Activated CD4-positive, alpha-beta T cell treated with anti-CD3 and anti-CD28 coated beads, Interleukin-2, amount 10 ng/mL, durations not matched to agents 7 days and 5 days (primary cell): ENCODE measurements at places on chromosomes 12 and 14. TPM values are rescaled to one million over a fixed set of nuclear protein-coding genes. Genes with fewer than 3 reads are reported as not detected.
A peak's percentile ranks its signal among the peaks of the same experiment; 100 is the strongest.

HAL gene
- 0.69 TPM for total RNA-seq

LRRC23 gene
- 4.4 TPM for total RNA-seq

C3AR1 gene
- 5.4 TPM for total RNA-seq

MTA1 gene
- total RNA-seq = 119 TPM

DNA sequence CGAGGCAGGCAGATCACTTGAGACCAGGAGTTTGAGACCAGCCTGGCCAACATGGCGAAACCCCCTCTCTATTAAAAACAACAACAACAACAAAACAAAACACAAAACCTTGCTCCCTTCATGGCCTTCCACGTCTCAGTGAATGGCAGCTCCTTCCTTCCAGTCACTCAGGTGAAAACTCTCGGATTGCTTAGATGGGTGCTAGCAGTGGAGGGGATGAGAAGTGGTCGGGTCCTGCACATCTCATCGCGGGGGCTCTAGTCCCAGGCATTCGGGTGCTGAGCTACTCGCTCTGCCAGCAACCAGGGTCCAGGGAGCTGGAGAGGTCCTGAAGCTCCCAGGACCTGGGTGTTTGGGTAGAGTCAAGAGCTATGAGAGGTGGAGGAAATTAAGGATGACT is 7.7 kb downstream of the SLC6A13 start:
- H3K36me3 ChIP-seq = no peaks in the 10 kb centered on the region
- no peaks in the 10 kb centered on the region for H3K4me1 ChIP-seq
- no peak overlapping the region for H3K27ac ChIP-seq
- H3K4me3 ChIP-seq = no peak overlapping the region
- DNase-seq = no peak
- H3K27me3 ChIP-seq = peaks cover 5% of the 10 kb centered on the region

DNA sequence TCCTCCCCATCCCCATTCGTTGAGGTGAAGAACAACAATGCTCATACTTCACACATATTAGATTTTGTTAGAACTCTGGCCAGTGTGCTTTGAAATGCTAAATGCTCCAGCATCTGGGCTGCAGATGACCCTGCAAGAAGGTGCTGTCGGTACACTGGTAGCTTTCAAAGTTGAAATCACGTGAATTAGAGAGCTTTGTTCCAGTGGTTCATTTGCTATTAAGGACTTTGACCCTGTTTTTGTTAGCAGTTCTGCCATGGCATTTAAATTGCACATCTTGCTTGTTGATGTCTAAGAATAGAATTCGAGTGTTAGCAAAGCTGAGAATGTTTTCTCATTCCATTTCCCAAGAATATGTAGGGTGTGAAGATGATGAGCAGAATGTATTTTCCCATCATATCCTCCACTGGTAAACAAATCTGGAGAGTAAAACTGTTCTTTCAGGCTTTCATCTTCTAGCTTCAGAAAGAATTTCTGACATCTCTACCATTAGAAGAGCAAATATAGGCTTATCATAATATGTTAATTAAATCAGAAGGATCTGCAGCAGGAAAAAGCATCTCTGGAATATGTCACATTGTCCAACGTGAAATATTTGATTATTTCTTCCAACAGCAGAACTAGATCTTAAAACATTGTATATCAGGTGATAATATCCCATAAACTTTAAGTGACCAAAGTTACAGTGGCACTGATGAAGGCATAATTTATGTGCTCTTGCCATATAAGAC is 98.8 kb upstream of the PDE3A start:
- no peaks in the 10 kb centered on the region for H3K4me1 ChIP-seq
- no peaks in the 10 kb centered on the region for H3K36me3 ChIP-seq
- no peaks in the 10 kb centered on the region for H3K27me3 ChIP-seq

GRCh38 chr14:59849411-59850130 is 21.0 kb downstream of the RTN1 start:
- no peak for DNase-seq
- H3K27ac ChIP-seq = no peak overlapping the region
- H3K27me3 ChIP-seq = peaks cover 9% of the 10 kb centered on the region
- no peak overlapping the region for H3K4me3 ChIP-seq
- no peaks in the 10 kb centered on the region for H3K4me1 ChIP-seq

GRCh38 chr12:9730591-9730990 is 2.3 kb downstream of the CLECL1 start:
- H3K27me3 ChIP-seq = no peaks in the 10 kb centered on the region
- no peak for DNase-seq
- no peak overlapping the region for H3K27ac ChIP-seq
- H3K4me1 ChIP-seq = peaks cover 24% of the 10 kb centered on the region
- no peak overlapping the region for H3K4me3 ChIP-seq

DNA sequence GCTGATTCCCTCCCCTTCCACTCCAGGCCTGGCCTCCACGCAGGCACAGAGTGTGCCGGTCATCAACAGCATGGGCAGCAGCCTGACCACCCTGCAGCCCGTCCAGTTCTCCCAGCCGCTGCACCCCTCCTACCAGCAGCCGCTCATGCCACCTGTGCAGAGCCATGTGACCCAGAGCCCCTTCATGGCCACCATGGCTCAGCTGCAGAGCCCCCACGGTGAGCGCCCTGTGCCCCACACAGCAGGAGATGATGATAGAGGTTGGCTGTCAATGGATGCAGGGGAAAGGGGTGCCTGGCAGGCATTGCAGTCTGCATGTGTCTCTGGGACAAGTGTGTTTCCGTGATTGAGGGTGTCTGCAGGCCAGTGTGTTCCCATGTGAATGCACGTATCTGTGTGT is 18.8 kb downstream of the C12orf43 start:
- DNase-seq = no peak
- no peak overlapping the region for H3K4me3 ChIP-seq
- peaks cover 9% of the 10 kb centered on the region for H3K27me3 ChIP-seq
- H3K36me3 ChIP-seq = no peaks in the 10 kb centered on the region
- no peaks in the 10 kb centered on the region for H3K4me1 ChIP-seq

- H3K4me3 ChIP-seq = no peak overlapping the region
- H3K27ac ChIP-seq = no peak overlapping the region
- no peaks in the 10 kb centered on the region for H3K4me1 ChIP-seq
These were observed 34.4 kb upstream of the P2RX4 start for GRCh38 chr12:121175383-121176119.

- no peak for DNase-seq
- no peaks in the 10 kb centered on the region for H3K4me1 ChIP-seq
- H3K4me3 ChIP-seq = no peak overlapping the region
- no peak overlapping the region for H3K27ac ChIP-seq
- peaks cover 15% of the 10 kb centered on the region for H3K27me3 ChIP-seq
- peaks cover 1% of the 10 kb centered on the region for H3K36me3 ChIP-seq
These were observed 8.3 kb upstream of the CAPRIN2 start for GRCh38 chr12:30763053-30763452.

DNA sequence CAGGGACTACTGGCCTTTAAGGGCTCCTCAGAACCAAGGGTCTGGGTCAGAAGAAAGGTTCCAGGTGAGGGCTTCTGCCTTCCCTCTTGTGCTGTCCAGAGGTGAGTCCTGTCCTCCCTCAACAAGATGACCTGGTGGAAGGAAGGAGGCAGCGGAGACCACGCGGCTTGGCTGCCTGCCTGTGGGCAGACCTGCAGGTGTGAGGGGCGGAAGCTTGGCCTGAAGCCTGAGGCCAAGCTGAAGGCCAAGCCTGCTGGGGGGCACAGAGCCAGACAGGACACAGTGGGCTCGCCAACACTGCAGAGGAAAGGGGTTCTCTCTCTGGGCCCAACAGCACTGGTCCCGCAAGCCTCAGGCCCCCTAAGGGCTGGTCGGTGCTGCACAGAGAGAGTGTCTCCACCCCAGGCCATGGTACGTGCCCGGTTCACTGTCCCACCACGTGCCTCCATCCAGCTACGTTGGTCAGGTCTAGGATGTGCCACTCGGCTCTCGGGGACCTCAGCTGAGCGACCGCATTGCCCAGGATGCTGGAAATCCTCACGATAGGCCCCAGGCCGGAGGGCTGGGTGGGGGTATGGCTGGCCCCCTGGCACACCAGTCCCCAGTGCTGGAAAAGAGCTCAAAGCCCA is 170.0 kb upstream of the PRMT8 start:
- DNase-seq = no peak
- H3K27me3 ChIP-seq = no peaks in the 10 kb centered on the region
- no peaks in the 10 kb centered on the region for H3K36me3 ChIP-seq
- no peaks in the 10 kb centered on the region for H3K4me1 ChIP-seq
- H3K27ac ChIP-seq = no peak overlapping the region

DNA sequence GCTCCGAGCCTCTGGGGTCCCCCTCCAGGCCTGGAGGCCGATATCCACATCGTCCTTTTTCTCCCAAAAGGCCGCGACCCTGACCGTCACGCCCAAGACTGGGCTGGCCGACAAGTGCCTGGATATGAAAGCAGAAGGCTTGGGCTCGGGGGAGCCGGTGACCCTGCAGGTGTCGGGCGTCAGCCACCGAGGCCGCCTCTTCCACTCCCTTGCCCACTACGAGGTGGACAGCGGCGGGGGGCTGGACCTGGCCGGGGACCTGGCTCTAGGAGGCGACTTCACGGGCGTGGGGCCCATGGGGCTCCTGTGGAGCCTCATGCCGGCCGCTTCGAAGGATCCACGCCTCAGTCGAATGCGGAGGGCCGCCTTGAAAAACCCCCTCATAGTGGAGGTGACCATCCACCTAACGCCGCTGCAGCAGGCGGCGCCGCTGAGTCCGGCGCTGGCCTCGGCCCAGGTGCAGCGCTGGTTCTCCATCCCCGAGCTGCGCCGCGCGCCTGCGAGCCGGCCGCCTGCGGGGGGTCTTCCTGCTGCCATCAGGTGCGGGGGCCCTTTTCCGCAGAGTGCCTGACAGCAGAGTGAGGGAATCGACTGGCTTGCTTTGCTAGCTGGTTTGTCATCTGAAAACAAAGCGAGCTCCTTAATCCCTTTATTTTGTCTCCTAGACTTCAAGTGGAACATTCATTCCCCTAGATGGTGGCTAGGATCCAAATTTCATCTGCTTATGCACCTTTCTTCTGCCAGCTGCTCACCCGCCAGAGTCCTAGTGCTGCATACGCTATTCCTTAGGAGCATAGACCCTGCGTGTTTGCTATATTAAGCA is 10.6 kb upstream of the DNAL1 start:
- no peak for DNase-seq
- peaks cover 27% of the 10 kb centered on the region for H3K27me3 ChIP-seq
- peaks cover 7% of the 10 kb centered on the region for H3K4me1 ChIP-seq
- no peaks in the 10 kb centered on the region for H3K36me3 ChIP-seq
- peak overlapping the region; percentile 59 for H3K4me3 ChIP-seq

GRCh38 chr14:106578481-106578880 is 1052.1 kb downstream of the TMEM121 start:
- no peaks in the 10 kb centered on the region for H3K36me3 ChIP-seq
- no peak overlapping the region for H3K4me3 ChIP-seq
- DNase-seq = no peak

GRCh38 chr14:56798447-56799342 is 11.6 kb downstream of the OTX2 start:
- peaks cover 5% of the 10 kb centered on the region for H3K36me3 ChIP-seq
- no peak for DNase-seq
- H3K4me3 ChIP-seq = no peak overlapping the region
- H3K27me3 ChIP-seq = peaks cover 82% of the 10 kb centered on the region
- peaks cover 4% of the 10 kb centered on the region for H3K4me1 ChIP-seq
- no peak overlapping the region for H3K27ac ChIP-seq

DNA sequence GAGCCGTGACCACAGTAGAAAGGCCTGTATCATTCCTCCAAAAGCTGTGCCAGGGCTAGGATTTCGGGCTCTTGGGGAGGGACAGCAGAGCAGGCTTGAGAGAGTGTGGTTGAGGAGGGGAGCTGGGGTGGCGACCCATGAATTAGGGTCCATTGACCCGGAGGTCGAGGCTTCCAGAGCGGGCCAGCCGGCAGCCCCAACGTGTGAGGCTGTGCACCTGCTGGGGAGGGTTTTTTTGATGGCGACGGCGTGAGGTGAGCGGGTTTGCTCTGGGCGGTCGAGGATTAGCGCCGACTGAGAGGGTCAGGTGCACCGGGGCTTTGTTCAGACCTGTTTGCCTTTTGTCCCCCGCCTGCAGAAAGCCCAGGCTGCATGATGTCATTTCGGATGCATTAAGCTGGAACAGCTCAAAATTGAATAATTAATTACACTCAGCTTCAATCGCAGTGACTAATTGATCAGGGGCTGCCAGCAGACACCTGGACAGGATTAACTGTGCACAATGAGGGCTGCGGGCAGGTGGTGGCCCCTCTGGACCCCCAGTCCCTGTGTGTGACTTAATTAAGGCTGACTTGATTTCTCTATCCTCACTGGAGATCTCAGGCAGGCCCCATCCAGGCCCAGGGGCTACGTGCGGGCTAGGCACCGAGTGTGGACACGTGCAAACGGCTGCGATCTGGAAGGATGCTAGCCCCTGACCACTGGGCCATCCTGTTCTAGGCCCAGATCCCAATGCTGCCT is 42.1 kb upstream of the MEG3 start:
- no peaks in the 10 kb centered on the region for H3K27me3 ChIP-seq
- no peaks in the 10 kb centered on the region for H3K36me3 ChIP-seq

DNA sequence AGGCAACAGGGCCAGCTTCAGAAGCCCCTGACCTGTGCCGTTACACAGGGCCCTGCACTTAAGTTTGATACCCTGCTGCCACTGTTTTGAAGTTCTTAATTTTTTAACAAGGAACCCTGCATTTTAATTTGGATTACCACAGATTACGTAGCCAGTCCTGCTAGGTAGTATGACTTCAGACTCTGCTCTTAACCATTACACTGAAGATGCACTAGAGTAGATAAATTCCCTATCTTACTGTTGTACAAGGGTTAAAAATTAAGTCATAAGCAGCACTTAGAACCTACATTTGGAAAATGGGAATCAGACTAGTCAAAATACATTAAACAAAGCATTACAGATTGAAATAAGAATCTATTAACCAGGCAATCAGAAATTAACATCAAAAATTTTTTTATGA is 2.3 kb downstream of the GNPNAT1 start:
- H3K36me3 ChIP-seq = peaks cover 8% of the 10 kb centered on the region
- H3K27me3 ChIP-seq = no peaks in the 10 kb centered on the region
- H3K27ac ChIP-seq = no peak overlapping the region

DNA sequence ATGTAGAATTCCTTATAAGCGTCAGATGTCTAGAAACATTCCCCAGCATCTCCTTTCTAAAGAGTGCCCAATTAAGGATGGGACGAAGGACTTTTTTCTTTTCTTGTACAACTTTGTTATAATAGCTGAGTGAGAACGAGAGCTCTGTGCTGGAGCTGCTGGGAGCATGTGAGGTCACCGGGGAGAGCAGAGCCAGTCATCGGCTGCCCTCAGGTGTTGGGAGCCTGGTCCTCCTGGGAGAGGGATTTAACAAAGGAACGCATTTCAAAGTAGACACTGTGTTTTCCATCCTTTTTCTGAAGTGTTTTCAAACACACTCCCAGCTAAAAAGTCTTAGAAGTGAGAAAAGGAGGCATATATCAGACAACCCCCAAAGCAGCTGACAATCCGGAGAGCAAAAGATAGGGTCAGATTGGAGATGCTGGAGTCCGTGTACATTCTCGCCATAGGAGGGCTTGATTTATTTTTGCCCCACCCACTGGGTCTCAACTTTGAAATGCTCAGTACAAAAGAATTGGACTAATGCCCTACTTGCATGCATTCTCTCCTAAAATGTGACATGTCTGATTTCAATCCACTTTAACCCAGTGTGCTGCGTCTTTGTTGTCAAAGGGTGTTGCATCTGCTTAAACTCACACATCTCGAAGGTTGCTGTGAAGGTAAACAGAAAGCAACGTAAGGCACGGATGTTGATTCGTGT is 50.8 kb upstream of the PIWIL1 start:
- H3K4me3 ChIP-seq = no peak overlapping the region
- H3K27me3 ChIP-seq = peaks cover 9% of the 10 kb centered on the region
- no peaks in the 10 kb centered on the region for H3K4me1 ChIP-seq
- no peak for DNase-seq
- no peaks in the 10 kb centered on the region for H3K36me3 ChIP-seq
